ENCODE measurements at places on chromosomes 2 and 18.

- peak; percentile 90 for DNase-seq
Observed at GRCh38 chr2:45119855-45120254, 110.6 kb upstream of the SIX2 start.

GRCh38 chr18:39611381-39612100, 2045.9 kb upstream of the CELF4 start:
- no peak for DNase-seq

DNA sequence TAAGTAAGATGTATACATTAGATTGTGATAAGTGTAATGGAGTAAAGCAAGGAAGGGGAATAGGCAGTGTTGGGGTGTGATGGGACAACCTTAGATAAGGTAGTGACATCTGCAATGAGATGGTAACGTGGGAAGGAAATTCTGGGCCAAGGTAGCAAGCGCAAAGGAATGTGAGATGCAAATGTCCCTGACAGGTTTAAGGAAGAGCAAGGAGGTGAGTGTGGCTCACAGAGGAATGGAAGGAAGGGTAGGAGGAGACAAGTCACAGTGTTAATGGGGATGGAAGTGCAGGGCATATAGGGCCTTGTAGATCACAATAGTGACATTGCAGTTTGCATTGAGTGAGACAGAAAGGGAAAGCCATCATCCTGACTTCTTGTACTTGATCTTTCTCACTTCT, 170.9 kb upstream of the FAM98A start:
- DNase-seq: no peak

- no peak for DNase-seq
Observed at GRCh38 chr2:204321910-204322751, 223.1 kb upstream of the PARD3B start.
